ENCODE measurements at places on chromosomes 5 and 9.

DNA sequence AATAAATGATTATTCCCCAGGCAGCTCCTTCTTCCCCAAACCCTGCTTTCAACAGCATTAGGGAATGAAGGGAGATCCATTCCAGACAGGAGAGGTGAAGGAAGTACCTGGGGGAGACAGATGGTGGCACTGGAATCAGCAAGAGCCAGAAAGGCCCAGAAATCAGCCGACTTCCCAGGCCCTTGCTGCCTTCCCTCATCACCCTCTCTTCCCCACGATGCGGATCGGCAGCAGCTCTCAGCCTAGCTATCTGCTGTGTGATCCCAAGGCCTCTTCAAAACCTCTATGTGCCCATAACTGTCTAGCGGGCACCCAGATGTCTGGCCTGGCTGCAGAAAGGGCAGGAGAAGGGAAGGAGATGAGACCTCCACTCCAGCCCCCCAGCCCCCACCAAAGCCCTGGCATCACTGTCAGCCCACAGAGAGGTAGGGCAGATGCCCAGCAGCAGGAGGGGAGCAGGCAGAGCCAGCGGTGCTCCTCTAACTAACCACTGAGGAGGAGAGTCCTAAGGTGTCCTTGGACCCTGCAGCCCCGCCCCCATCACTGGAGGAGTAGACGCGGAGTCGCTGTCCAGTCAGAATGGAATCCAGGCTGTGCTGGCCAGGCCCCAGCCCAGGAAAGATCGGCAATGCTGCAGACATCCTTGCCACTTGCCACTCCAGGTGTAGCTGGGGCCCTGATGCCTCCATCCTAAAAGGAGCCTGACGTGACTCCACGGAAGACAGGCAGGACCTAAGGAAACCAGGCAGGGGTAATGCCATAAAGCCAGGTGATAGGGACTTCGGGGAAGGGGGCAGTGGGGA, 12.7 kb downstream of the CNTFR start:
- no peak for DNase-seq

DNA sequence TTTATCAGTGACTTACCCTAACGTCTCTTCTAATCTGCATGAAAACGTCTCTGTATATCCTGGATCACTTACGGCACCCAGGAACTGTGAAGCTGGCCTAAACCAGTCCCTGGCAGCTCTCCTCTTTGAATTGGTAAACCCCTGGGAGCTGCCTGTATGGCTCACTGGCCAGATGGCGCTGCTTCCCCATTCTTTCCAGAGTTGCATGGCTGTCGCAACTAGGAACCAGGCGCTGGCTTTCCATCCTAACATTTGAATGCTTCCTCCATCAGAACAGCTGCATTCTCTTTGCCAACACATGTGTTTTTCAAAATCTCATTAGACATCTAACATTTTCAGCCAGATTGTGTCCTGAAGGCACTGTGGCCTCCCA, 8.0 kb upstream of the PCA3 start:
- no peak for DNase-seq

DNA sequence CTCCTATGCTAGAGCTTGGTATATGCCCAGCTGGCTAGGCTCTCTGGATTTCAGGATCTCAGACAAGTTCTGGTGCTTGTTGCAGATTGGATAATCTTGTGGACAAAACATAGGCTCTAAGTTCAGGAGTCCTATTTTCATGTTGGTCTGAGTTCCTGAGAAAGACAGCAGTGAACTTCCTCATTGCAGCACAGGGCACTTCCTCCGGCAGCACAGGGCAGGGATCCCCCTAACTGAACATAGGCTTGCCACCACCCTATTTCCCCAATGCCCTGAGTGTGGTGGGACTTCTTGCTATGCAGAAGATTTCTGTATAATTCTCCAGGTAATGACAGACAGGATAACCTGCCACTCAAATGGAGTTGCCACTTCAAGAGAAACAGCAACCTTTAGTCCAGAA, 220.1 kb downstream of the PIK3R1 start:
- DNase-seq, result no peak

DNA sequence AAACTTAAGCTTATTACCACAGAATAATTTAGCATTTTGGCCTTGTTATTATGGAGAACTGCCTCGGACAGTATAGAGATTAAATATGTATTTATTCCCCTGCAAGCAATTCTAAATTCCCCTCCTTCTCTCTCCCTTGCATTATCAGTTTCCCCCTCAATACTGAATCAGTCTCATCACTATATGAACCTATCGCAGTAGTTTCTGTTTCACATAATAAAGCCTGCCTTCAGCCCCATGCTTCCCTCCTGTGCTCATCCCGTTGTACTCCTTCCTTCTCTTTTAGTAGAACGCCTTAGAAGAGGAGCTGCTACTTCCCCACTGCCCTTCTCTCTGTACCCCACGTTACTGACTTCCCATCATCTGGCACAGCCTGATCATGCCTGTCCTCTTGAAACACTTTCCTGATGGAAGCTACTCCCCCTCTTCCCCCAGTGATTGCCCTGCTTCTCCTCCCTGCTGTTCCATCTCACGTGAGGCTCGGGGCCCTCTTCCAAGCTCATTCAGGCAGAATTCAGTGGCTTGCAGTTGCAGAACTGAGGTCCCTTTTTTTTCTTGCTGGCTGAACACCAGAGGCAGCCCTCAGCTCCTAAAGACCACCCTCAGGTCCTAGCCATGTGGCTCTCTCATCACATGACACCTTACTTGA, 93.4 kb downstream of the PPIC start:
- DNase-seq, result no peak

GRCh38 chr5:36939969-36940858, 63.6 kb downstream of the NIPBL start:
- no peak for DNase-seq

GRCh38 chr9:93154293-93154903, 20.3 kb upstream of the NINJ1 start:
- no peak for DNase-seq

- DNase-seq, result no peak
Observed at GRCh38 chr5:129858131-129858675, 46.1 kb upstream of the CHSY3 start.

DNA sequence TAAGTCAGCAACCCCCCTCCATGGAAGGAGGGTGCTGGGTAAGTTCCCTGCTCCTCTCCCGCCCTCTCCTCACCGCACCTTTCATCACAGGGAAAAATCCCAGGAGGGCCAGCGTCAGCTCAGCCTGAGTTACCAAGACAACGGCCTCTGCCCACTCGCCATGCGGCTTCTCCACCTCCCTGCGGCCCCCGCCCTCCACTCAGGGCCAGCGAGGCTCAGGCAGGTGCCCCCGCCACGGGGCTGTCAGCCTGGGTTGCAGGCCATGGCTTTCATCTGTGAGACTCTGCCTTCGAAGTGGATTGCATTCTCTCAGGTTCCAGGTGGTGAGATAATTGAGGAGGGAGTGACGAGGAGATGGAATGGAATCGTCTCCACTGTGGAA, 27.2 kb upstream of the LAMC3 start:
- DNase-seq, result no peak

DNA sequence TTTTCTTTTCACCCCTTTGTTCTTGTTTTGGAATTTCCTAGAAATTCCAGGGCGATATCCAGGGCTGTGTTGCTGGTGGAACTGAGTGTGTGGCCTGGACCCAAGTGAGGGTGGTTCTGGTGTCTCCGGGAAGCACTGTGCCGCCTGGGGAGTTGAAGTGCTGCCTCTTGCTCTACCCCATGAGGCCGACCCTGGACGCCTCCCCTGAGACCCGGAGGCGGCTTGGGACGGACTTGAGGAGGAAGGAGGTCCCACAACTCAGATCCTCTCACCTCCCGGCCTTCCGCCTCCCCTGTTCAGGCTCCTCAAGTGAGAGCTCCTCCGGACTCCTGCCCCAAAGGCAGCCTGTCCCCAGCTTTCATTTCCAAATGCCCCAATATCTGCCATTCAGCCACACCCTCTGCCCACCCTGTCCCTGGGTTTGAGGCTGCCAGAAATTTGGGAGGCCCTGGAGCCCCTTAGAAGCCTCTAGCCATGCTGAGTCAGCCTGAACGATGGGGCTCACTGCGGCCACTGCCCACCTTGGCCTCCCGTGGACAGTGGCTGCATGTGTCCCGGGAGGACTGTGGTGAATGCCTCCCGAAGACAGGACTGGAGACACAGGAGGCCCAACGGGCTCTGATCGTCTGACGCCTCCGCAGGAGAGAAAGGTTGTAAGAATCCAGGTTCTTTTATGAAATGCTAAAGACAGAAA, 42.6 kb upstream of the SLC6A19 start:
- no peak for DNase-seq

GRCh38 chr9:18795947-18796671, 236.9 kb downstream of the SAXO1 start:
- DNase-seq, result no peak

- no peak for DNase-seq
Observed at GRCh38 chr9:13088720-13089427, 190.6 kb downstream of the MPDZ start.

GRCh38 chr5:26034813-26035212, 1003.6 kb downstream of the CDH9 start:
- no peak for DNase-seq

DNA sequence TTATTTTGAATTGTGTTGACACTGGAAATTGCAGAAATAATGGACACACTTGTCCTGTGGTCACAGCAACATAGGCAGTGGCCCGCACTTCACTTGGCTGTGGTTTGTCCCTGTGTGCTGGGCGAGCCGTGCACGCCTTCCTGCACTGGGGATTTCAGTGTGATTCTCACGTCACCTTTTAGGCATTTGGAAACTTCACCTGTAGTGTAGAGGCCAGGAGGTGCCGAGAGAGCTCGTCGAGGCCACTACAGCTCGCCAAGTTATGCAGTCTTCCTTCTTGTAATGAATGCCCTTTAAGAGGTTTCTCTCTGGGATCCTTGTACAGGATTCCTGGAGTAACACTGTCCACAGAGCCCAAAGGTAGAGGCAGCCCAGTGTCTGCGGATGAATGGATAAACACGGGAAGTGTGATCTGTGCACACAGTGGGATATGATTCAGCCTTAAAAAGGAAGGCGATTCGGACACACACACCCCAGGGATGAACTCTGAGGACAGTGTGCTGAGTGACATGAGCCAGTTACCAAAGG, 14.7 kb downstream of the TRAF2 start:
- DNase-seq, result no peak

- DNase-seq, result no peak
Observed at GRCh38 chr9:138080979-138081378, 203.4 kb downstream of the CACNA1B start.

- no peak for DNase-seq
Observed at GRCh38 chr5:132025403-132025971, 14.0 kb upstream of the ACSL6 start.

GRCh38 chr5:127564002-127564769, 46.7 kb downstream of the PRRC1 start:
- DNase-seq, result no peak

GRCh38 chr5:82422751-82423181, 144.6 kb upstream of the RPS23 start:
- DNase-seq, result no peak

GRCh38 chr5:72515211-72515610, 8.0 kb upstream of the ZNF366 start:
- DNase-seq, result no peak

DNA sequence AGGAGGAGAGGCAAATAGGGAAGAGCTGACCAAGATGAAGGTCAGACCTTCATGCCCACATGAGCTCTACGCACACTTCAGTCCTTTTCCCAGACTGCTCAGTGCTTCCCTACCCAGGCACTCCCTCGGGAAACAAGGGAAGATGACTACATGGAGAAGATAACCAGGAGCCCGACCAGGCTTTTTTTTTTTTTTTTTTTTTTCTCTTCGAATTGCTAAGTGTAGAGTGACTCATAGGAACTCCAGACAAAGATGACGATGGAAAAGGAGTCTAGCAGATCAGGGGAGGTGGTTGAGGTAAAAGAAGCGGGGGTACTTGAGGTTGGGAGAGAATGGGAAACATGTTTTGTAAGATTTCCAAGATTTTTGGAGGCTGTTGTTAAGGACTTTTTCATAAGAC, 526.1 kb downstream of the BNC2 start:
- no peak for DNase-seq

DNA sequence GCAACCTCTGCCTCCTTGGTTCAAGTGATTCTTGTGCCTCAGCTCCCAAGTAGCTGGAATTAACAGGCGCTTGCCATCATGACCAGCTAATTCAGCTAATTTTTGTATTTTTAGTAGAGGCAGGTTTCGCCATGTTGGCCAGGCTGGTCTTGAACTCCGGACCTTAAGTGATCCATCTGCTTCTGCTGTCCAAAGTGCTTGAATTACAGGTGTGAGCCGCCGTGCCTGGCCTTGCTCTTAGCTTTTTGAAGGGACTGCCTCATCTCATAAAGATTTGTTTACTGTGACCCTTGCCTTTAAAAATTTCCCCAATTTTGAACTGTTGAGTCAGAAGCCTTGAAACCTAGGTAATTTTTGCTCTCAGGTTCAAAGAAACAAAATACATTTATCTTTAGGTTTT, 17.3 kb downstream of the GPBP1 start:
- DNase-seq, result no peak

GRCh38 chr9:115035841-115036612, 81.9 kb downstream of the TNC start:
- no peak for DNase-seq
